ENCODE measurements at places on chromosomes 7 and 10.
A peak's percentile ranks its signal among the peaks of the same experiment; 100 is the strongest.

DNA sequence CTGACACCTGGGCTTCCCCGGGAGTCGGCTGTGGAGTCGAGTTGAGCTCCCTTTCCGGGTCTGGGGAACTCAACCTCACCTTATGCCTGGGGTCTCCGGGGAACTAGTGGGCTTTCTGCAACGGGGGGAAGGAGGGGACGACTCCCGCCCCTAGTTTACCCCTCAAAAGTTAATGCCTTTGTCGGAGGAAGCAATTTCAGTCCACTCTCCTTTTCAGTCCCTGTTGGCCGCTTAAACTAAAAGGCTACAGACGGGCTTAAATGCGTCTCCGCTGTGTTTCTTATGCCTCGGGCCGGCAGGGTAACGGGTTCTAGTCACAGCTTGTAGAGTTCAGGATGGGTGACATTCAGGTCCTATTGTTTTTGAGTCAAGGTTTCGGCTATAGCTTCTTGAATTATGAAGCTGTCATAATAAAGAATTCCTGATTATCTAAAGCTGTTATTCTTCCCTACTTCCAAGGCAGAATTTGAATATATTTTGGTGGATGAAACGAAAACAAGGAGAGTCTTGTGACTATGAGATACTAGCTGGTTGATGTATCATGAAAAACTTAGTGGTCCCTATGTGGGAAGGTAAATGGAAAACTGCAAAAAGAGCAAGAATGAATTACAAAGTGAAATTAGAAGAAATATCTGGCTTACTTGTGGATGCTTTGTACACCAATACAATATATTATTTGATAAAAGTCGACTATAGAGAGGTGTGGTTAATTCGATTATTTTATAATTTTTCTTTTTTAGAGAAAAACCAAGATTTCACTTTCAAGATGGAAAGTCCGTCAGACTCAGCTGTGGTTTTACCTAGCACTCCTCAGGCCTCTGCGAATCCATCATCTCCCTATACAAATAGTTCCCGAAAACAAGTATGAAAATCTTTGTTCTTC lies 495 bp downstream of the SFR1 start:
- no peak for DNase-seq

DNA sequence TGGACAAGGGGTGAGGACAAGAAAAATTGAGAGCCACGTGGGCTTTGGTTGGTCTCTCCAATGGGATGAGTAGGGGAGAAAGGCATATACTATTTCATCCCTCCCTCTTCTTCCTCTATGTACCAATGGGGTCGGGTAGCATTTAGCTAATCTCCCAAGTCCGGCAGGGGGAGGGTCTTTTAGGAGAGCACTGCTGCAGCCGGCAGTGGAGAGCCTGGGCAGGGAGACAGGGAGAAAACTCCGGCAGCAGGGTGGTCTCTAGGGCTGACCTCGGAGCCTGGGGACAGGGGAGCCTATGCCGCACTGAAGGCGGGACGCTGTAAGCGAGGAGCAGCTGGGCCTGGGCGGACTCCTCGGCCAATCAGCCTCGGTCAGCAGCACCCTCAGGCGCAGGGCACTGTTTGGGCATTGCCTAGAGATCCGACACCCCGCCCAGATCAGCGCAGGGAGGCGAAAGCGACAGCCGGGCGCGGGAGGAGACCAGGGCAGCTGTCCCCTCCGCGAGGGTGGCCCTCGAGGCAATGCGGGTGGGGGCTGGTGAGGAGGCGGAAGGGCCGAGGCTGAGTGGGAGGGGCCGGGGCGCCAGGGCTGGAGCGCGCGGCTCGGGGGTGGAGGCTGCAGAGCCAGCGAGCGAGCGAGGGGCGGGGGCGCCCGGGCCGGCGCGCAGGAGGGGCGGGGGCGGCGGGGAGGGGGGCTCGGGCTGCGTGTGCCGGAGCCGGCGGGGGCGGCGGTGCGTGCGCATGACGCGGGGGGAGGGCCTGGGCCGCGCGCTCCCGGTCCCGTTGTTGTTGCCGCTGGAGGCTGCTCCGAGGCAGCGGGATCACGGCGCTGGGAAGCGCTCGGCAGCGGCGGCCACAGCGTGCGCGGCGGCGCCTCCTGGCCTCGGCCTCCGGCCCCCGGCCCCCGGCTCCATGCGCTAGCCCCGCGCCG lies at the start of gene AGAP3:
Gene AGAP3 (plus strand): TSS at position 785 of the 930 bp plus-strand sequence. CDS start 267 bp downstream, outside the sequence.
- peak; percentile 85 for DNase-seq

GRCh38 chr10:129814681-129815646 lies 149.1 kb downstream of the EBF3 start:
- DNase-seq: no peak

DNA sequence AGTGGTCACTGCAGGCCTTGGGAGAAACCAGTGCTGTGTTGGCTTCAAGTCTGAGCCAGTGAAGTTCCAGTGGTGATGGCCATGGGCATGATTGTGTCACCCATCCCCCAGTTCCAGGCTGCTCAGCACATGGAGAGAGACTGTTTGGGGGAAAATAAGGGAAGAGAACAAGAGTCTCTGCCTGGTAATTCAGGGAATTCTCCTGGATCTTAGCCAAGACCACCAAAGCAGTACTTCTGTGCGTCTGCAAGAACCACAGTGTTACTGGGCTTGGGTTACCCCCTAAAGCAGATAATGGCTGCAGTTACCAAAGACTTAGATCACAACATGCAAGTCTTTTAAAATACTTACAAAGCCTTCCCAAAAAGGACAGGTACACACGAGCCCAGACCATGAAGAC lies 225.0 kb upstream of the SEMA3C start:
- DNase-seq: no peak

DNA sequence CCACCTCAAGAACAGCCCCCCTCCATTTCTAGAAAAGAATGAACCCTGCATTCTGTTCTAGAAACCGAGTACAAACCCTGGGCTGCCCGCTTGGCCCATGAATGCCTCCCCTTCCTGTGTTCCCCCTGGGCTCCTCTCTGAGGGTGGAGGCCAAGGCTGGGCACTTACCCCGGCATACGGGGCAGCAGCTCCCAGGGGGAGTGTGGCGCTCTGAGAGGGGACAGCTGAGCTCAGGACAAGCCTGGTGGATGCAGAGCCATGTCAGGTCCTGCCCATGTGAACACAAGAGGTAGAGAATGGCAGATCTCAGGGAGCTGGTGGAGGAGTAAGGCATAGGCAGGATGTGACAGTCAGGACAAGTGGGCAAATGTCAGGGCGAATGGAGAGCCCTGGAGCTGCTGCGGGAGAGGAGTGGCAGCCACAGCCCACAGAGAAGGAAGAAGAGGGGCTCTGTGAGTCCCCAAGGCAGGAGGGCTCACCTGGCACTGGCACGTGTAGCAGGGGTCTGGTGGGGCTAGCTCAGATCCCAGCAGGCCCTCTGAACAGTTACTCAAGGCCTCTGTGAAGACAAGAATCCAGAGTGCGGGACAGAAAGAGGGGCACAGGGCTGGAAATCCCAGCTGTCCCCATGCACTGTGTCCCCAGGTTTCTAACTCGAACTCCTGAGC lies 18.9 kb downstream of the ATP6V1F start:
- no peak for DNase-seq

DNA sequence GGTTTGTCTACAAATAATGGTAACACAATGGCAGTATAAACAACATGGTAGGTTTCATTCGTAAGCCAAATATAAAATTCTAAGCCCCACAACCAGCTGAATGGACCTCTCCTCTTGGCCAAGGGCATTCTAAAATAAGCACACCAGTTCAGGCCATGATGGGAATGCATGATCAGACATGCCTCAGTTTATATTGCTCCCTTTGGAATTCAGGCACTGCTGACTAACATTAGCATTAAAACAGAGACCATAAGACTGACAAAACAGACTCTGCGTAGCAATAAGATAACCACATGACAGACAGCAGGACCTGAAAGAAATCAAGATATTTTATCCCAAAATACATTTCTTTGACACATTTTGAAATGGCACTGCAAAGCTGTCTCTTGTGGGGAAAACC lies 125.8 kb downstream of the FAM107B start:
- no peak for DNase-seq
